Activated CD8-positive, alpha-beta memory T cell treated with anti-CD3 and anti-CD28 coated beads, Interleukin-2, amount 50 U/mL, for 4 hours (primary cell): ENCODE measurements at places on chromosomes 7 and 10.

GRCh38 chr7:94087664-94088352 lies 83.7 kb upstream of the BET1 start:
- peak; percentile 25 for DNase-seq

DNA sequence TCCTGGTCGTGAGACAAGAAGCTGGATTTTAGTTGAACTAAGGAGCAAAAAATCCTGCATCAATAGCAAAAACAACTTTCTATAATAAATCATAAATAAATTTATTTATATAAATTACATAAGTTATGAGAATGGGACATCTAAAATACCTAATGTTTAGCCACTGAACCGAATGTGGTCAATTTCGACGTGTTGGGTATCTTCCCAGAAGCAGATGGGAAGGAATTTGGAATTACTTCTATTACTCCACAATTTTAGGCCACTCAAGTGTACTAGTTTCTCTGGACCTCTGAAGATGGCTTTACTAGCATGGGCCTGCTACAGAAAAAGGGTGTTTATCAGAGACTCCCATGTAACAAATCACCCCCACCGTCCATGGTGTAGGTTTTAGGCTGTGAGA lies 172.0 kb downstream of the PRPF18 start:
- no peak for DNase-seq

- no peak for DNase-seq
Observed at GRCh38 chr7:89023206-89023605, 227.7 kb upstream of the TEX47 start.

- no peak for DNase-seq
Observed at GRCh38 chr7:151684408-151685175, 164.9 kb upstream of the RHEB start.

- no peak for DNase-seq
Observed at GRCh38 chr10:4254101-4254994, 469.3 kb upstream of the KLF6 start.

GRCh38 chr7:22195397-22196172 lies 161.4 kb downstream of the RAPGEF5 start:
- no peak for DNase-seq

GRCh38 chr7:136104269-136104603 lies 127.1 kb upstream of the MTPN start:
- DNase-seq = no peak

DNA sequence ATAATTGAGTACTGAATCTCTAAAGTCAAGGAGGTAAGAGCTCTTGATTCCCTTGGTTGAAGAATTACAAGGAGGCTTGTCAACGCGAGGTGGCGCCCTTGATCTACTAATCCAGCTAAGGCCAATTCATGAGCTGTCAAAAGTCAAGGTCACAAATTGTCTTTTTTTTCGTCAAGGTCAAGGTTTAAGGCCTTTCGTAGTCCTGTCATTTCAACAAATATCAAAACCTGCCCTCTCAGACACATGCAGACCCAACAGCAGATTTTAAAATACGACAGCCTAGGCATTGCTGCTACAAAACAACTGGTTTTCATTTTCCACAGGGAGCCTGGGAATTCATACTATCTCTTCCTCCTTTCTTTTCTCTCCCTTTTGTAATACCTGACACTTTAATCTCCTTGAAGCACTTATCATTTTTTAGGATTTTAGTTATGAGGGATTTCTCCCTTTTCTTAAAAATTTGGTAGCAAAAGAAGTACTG lies 3.6 kb downstream of the HOXA13 start:
- peak; percentile 87 for DNase-seq

DNA sequence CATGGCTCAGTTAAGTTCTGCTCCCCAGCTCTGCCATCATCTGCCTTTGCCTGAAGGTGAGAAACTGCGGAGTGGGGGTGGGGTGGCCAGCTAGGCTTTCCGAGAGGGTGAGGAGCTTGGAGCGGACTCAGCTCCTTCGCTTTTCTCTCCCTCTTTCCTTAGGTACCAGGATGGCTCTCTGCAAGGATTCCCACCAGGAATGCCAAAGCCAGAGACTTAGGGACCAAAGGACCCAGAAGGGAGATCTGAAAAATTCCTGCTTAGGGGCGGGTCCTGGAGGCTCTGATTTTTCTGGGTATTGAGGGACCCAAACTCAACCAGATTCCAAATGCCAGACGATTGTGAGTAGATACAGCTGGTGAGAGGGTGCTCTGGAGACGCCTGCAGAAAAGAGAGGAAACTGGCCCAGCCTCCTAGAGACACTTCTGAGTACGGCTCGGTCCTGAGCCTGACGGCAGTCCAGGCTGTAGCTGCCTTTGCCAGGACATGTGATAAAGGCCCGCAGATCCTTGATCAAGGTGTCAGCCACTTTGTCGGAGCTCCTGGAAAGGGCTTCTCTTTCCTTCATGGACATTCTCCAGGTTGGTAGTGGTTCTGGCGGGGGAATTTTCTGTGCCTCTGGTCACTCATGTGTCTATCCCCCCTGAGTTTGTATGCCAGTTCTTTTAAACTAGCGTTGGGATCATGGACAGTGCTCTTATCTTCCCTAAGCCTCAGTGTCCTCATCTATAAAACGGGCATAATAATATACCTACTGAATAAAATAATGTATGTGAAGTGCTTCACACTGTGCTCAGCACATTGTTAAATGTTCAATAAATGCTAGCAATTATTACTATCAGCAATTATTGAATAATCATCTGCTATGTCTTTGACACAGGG lies 42.5 kb upstream of the BTRC start:
- DNase-seq = no peak

- DNase-seq = no peak
Observed at GRCh38 chr10:19168584-19168983, 120.0 kb downstream of the MALRD1 start.

- DNase-seq = no peak
Observed at GRCh38 chr7:84389242-84389641, 194.7 kb upstream of the SEMA3A start.

DNA sequence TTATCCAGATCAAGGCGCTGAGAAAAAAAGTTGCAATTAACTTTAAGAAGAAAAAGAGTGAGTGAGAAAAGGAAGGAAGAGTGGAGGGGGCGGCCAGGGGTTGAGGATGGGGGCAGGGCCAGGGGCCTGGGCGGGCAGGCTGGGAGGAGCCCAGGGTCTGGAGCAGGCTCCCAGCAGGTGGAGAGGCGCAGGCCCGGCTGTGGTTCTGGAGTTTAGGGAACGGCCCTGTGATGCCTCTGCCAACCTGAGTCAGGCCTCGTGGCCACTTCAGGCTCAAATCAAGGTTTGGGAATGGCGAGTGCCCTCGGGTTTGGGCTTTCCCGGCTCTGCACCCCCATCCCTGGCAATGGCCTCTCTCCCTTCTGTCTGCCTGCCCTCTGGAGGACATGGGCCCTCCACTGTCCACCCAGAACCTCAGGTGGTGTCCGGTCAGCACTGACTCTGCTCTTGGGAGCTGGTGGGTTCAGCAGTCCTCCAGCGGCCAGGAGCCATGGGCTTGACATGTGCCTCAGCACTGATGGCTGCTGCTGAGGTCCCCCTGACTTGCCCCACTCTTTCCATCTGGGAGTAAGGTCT lies 41.0 kb upstream of the EMX2 start:
- no peak for DNase-seq

DNA sequence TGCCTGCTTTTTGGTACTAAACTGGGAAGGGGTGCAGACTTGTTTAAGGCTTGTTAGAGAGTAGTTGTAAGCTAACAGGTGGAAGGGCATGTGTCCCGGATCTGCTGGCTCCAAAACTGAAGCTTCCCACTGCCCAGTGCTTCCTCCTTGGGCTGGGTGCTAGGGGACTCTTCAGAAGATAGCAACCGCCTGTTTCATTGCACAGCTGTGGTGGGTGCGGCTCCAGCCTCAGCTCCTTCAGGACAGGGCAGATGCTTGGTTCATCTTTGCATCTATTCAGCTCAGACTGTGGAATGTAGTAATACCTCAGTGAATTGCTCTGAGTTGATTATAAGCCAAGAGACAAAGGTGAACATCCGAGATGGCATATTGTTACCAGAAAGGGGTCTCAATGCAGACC lies 527.1 kb downstream of the TYW1 start:
- no peak for DNase-seq

DNA sequence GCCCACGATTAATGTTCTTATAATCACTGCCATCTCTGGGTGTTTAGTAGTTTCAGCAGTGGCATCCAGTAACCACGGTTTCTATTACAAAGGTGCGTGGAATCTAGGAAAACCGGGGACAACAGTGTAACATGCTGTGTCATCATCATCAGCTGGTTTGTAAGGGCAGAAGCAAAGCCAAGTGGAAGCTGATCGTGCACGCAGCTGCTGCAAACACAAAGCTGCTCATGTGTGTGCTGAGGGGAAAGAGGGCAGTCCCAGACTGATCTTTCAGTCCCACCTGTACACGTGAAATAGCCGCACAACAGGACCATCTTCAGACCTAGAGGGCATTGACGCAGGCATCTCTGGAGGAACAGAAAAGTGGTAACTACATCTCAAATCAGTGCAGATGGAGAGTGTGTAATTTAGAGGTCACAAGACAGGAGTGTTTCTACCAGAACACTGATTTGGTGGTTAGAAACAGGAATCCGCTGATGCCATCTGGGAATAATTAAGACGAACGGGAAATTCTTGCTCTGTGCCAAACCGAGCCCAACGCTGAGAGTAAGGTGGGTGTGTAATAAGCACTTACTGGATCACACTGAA lies 13.4 kb downstream of the ANKRD16 start:
- no peak for DNase-seq

DNA sequence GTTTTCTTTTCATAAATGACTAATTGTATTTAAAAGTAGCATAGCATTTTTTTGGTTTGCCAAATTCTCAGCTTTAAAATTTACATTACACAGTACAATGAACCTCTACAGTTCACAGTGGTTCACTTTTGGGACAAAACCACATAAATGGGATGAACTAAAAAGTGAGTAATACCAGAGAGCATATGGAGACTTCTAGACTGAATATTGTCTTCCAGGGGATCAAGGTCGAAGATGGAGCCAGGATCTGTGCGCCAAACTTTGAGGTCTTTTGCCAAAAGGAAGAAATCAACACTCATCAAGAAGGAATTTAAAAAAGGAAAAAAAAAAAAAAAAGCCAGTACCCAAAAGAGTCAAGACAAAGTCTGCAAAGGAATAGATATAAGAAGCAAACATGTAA lies 87.5 kb downstream of the NEBL start:
- no peak for DNase-seq

DNA sequence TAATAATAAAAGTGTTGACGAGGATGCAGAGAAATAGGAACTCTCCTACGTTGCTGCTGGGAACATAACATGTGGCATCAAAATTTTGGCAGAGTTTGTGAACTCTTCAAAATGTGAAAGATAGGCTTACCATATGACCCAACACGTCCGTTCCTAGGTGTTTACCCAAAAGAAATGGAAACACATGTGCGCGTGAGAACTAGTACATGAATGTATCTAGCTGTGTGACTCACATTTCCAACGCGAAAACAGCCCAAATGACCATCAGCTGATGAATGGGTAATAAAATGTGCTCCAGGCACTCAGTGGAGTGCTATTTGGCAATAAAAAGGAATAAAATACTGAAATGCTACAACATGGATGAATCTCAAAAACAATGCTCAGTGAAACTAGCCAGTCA lies 10.4 kb upstream of the ELFN1 start:
- no peak for DNase-seq

- no peak for DNase-seq
Observed at GRCh38 chr10:43961523-43962345, 313.1 kb upstream of the ZNF32 start.

DNA sequence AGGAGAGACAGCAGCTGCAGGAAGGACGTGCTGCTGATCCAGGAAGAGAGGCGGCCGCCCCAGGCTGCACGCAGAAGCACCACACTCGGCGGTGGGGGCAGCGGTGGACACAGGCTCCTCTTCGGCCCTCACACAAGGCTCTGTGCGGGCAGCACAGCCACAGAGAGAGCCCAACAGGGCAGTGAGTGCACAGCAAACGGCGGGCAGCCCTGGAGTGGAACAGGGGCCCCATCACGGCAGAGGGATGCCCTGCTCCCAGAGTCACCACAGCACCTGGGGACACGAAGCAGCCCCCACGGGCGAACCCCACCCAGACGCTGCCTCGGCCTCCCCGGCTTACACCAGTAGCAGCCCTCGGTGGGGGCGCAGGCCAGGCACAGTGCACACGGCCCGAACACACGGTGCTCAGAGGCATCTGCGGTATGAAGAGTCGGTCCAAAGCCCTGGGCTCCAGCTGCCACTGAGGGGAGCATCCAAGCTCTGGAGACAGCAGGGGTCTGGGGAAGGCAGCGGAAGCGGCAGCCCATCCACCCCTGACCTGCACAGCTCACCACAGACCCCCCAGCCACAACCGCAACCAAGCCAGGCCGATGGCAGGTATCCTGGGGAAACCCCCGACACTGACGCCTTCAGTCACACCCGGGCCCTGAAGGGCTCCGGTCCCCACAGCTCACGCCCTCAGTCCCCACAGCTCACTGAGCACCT lies 16.8 kb downstream of the NUDT1 start:
- DNase-seq = no peak

DNA sequence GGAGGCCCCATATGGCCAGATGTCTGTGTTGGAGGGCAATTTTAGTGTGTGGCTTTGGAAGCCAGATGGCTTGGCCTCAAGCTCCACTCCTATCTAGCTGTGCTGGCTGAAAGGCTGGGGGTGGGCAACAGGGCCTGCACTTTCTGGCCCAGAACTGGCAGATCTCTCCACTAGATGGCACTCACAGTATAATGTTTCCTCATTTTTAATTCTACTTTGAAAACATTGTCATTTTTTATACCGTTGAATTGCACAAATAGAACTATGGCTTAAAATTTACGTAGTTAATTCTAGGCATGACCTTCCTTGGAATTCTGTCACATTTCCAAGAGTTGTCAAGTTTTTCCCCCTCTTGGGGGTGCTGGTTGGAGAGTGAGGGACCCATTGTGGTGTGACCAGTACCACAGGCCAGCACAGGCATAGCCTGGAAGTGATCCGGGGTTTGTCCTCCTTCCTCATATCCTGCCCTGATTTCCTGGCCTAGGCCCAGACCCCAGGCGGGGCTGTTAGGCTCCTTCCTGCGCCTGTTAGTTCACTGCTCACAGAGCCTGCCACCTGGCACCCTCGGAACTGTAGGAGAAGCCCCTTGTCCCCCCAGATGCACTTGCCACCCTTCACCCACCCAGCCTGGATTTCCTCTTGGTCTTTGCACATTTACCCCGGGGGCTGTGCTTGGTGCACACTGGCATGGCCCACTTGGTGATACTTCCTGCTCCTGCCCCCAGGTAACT lies 52.8 kb downstream of the ARHGAP22 start:
- no peak for DNase-seq

DNA sequence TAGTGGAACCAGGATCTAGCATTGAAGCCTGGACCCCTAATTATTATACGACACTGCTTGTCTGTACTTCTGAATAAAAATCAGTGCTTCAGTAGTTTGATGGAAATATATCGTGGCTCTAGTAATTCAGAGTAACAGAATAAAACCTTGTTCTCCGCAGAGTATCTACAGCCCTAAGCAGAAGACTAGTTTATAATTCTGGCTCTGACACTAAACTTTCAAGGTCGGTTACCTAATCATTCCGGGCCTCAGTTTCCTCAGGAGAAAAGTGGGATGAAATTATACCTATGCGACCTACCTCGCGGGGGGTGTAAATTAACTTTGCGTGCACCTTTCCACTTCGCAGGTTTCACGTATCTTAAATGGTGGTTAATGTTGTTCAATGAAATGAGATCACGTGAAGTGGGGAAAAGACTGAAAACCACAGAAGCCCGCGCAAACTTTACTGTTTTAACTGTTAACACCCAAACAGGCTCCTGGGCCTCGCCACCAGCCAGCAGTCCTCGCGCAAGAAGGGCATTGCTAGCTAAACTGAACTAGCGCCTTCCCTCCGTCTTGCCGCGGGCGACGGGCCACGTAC lies 615 bp downstream of the THAP5 start:
- DNase-seq = no peak

- DNase-seq = no peak
Observed at GRCh38 chr10:106991091-106991490, 173.4 kb downstream of the SORCS1 start.
